Articular chondrocyte of knee joint (primary cell): ENCODE measurements at places on chromosomes 6 and 20. TPM values are rescaled to one million over a fixed set of nuclear protein-coding genes. Genes with fewer than 3 reads are reported as not detected.

Gene F13A1
- 0.13 and 0.54 TPM in 2 replicates for total RNA-seq

Gene SAMD10
- total RNA-seq = 0.43 and 0.65 TPM in 2 replicates

Gene AHI1
- total RNA-seq = 47.8 and 49.0 TPM in 2 replicates

Gene MAS1
- total RNA-seq = not detected in 2 replicates

Gene DNAH8
- total RNA-seq = under 0.01 TPM in 2 replicates

Gene CSTF1
- 39.1 and 39.3 TPM in 2 replicates for total RNA-seq

Gene PET117
- total RNA-seq = 11.6 and 13.4 TPM in 2 replicates
